Neural crest cell (in vitro differentiated cells): ENCODE measurements at places on chromosomes 2 and 18.

GRCh38 chr2:37654419-37654818 lies 17.0 kb downstream of the CDC42EP3 start:
- no peak for DNase-seq

GRCh38 chr2:232162187-232162586 lies 200.7 kb downstream of the DIS3L2 start:
- DNase-seq: no peak

DNA sequence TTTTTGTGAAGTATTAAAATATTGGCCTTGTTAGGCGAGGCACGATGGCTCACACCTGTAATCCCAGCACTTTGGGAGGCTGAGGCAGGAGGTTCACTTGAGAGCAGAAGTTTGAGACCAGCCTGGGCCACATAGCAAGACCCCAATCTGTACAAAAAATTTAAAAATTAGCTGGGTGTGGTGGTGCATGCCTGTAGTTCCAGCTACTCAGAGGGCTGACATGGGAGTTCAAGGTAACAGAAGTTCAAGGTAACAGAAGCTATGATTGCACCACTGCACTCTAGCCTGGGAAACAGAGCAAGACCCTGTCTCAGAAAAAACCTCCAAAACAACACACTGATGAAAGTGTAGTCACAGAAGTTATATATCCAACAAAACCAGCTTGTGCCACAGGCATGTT lies 39.8 kb downstream of the IMPA2 start:
- no peak for DNase-seq

- no peak for DNase-seq
These were observed 94.5 kb downstream of the LAMA1 start for GRCh38 chr18:7023063-7023580.

- DNase-seq: no peak
These were observed 149.9 kb downstream of the RBM43 start for GRCh38 chr2:151111599-151112278.

DNA sequence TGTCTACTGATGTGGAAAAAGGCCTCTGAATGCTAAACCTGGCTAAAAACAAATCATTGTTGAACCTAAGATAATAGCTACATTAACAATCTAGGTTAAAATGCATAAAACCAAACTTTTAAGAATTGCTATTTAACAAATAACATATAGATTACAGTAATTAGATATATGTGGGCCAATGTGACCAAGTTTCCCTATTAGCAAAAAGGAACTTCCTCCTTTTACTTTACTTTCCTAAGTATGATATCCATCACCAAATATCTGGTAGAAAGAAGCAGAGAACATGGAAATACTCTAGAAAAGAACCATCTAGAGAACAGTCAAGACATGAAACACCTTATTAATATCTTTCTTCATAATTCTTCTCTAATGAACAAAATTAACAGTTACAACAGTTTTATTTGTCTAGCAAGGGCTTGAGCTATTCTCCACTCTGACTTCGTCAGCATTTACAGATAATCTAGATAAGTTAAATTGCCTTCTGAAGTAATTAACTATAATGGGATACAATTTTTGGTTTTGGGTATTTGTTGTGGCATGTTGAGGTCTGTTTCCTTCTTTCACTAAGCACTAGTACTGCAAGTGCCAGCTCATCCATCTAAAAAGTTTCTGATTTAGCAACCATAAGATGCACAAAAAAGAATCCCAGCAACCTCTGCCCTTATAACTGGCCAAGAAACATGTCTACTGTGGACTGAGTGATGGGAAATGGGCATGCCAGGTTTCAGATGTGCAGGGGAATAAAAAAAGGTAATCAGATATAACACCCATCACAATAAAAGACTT lies 53.3 kb downstream of the MEMO1 start:
- DNase-seq: no peak

DNA sequence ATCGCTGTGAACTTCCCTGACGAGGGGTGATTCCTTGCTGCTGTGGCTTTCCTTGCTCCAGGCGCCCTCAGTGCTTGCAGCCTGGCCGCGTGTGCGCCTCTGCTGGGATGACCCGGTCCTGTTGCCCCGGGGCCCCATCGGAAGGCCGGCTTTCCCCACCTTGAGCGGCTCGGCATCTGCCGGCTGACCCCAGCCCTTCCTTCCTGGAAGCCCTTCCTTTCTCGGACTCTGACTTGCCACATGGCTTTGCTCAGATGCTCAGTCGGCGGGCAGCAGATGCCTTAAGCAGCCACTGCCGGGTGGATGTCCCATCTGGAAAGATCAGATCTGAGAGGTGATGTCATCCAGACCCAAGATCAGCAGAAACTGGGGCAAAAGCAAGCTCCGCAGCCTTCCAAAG lies 100.5 kb upstream of the ODC1 start:
- DNase-seq: no peak

GRCh38 chr2:209380293-209380692 lies 43.6 kb upstream of the MAP2 start:
- no peak for DNase-seq

GRCh38 chr2:85706063-85706462 lies 11.9 kb downstream of the GNLY start:
- DNase-seq: no peak

- DNase-seq: peak; percentile 29
These were observed 8.1 kb downstream of the LRP2 start for GRCh38 chr2:169354244-169354643.

DNA sequence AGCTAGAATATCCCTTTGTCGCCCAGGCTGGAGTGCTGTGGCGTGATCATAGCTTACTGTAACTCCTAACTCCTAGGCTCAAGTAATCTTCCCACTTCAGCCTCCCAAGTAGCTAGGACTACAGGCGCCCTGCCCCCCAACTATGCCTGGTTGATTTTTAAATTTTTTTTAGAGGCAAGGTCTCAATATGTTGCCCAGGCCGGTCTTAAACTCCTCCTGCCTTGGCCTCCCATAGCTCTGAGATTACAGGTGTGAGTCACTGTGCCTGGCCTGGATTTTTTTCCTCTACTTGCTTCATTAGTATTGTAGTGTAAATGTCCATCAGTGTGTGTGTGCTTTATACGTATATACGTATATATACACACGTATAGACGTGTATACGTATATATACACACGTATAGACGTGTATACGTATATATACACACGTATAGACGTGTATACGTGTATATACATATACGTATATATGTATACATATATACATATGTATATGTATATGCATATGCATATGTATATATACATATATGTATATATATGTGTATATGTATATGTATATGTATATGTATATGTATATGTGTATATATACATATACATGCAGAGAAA lies 124.4 kb downstream of the DIS3L2 start:
- no peak for DNase-seq

DNA sequence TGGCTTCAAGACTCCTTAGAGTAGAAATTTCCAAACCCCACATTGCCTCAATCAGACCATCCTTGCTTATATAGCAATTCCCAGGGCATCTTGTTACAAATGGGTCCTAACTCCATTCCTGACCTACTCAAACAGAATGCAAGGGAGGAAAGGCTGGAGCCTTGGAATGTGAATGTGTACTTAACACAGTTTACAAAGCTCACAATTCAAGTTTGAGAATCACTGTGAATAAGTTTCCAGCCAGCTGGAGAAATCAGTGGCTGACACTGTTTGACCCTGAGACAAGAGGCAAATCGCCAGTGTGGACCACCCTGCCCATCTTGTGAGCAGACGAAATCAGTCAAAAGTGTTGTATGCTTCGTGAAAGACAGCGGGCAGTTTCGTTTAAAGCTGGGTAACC lies 65.5 kb downstream of the SOWAHC start:
- no peak for DNase-seq

GRCh38 chr2:26170795-26171194 lies 2.1 kb upstream of the GAREM2 start:
- no peak for DNase-seq

DNA sequence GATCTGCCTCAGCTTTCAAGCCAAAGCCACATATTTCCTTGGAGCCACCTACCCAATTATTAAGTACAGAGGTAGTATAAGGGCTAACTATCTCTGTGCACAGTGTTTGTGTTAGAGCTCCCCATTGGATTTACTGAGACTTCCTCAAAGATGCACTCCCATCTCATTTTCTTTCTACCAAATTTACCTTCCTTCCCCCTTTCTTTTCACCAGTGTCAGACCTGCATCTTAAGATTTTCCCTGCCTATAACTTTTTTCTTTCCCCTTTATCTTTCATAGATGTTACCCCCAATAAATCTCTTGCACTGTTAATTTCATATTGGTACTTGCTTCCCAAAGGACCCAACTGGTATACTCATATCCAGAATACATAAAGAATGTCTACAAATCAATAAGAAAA lies 5.9 kb upstream of the REL start:
- DNase-seq: no peak

DNA sequence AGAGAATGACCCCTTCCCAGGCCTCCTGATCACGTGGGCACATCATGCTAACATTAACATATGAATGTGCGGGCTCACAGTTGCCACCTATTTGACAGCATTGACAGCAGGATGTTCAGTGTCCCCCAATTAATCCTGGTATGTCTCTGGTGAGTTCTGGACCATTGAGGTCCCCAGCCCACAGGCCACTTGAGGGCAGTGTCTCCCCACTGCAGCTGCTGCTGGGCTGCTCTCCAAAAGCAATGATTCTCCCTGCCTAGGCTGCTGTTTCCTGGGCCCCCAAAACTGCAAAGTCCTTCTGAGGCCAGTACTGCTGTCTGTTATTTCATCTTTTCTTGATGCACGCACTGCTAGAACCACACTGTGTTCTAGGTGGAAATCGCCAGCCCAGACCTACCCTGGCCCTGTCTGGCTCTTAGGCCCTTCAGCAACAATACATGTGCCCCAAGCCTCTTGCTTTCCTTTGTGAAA lies 52.7 kb upstream of the MAPK4 start:
- DNase-seq: peak; percentile 54

DNA sequence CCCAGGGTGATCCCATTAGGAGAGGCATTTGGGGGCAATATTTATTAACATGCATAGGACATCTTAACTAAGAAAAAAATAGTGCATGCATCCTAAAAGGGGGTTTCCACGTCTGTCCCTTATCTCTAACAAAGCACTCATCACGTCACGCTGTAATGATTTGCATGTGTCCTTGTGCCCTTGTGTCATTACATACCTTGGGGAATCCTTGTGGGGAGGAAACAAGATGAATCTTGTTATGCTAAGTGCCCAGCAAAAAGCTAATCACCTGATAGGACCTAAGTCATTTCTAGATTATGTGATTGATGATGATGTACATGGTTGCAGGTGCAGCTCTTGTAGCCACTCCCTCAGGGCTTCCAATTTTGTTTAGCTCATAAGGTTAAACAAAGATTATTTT lies 250.9 kb downstream of the FBXO15 start:
- no peak for DNase-seq

- no peak for DNase-seq
These were observed 200.1 kb downstream of the MCFD2 start for GRCh38 chr2:46715541-46715940.

GRCh38 chr18:7436166-7436565 lies 130.9 kb upstream of the PTPRM start:
- DNase-seq: no peak

DNA sequence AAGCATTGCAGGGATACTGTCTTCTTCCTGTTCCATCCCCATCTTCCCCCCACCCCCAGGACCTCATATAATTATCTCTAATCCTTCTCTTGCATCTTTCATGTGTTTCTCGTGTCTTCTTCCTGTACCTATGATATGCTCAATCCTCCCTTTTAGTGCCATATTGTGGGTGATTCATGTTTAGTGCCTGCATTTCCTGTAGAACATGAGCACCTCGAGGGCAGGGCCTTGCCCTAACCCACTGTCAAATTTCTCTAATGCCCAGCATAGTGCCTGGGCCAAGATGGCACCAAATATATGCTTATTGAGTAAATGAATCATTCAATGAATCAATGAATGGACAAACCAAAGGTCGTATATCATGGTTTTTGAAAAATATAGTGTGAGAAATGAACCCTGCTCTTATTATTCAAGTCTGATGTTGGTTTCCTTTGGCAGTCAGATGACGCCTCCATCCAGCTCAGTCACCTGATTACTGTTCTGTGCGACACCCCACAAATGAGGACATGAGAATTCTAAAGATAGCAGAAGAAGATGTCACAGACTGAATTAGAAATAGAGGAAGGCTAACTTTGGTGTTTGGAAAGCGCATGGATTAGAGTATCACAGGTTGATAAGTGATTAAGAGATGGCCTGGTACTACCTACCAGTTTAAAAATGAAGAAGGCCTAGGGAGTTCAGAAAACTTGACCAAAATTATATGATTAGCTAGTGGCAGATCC lies 278.4 kb downstream of the PRKCE start:
- no peak for DNase-seq

DNA sequence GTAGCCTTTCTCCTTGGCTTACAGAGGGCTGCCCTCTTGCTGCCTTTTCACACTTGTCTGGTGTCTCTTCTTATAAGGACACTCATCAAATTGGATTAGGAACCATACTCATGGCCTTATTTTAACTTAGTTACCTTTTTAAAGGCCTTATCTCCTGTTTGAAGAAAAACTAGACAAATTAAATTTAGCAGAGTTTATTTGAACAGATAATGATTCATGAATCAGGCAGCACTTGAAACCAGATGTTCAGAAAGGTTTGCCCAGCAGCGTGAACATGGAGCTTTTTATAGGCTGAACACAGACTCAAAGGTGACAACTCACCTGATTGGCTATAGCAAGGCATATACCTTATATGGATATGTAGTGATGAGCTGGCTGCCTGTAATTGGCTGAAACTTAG lies 238.0 kb downstream of the GULP1 start:
- no peak for DNase-seq

DNA sequence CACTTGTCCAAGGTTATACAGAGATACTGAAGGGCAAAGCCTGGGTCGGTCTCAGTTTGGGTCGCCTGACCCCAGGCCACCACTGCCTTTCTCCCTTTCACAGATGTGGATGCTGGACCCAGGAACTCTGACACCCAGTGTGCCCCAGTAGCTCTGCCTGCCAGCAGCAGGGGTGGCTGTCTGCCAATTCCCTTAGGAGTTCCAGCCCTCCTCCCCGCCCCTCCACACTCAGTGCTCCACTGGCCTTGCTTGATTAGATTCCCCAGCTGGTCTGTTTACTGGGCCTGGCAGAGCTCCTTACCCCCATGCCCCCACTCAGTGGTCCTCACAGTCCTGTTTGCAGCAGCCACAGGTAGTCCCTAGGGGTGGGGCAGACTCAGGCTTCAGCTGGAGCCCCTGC lies 75.5 kb downstream of the NPAS2 start:
- DNase-seq: no peak

GRCh38 chr2:241734467-241735208 lies at the start of gene D2HGDH:
TSS of gene D2HGDH (plus strand) at chr2:241734630. CDS start at chr2:241735225, 595 bp downstream.
- DNase-seq: peak; percentile 94

DNA sequence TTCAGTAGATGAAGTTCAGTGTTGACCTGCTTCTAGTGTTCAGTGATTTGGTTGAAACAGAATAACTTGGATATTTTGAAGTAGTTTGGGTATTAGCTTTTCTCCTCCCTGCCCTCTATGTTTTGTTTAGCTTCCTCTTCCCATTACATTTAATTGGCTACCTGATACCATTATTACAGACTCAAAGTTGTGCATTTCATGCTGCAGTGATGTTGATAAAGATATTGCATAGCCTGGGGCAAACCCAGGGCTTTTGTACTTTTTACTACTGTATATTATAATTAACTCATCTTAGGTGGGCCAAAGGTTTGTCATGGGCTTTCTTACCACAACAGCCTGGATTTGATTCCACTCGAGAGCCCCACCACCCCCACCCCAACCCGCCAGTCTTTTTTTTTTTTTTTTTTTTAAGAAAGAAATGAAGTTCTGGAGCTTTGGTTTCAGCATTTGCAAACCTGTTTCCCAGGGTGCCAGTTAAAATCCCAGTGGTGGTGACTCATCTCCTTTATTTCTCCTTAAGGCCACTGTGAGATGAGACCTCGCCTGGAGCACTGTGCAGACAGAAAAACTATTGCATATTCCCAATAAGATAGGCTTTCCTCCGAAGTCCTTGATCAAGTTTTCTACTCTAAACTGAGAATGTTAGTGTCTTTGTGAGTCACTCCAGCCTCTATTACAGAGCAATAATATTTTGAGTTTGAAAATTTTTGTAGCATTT lies 393.7 kb upstream of the FANCL start:
- no peak for DNase-seq
